SHP77 treated with DMSO at 0.1 percent for 48 hours (cell line): ENCODE measurements at places on chromosomes 3 and 15.

DNA sequence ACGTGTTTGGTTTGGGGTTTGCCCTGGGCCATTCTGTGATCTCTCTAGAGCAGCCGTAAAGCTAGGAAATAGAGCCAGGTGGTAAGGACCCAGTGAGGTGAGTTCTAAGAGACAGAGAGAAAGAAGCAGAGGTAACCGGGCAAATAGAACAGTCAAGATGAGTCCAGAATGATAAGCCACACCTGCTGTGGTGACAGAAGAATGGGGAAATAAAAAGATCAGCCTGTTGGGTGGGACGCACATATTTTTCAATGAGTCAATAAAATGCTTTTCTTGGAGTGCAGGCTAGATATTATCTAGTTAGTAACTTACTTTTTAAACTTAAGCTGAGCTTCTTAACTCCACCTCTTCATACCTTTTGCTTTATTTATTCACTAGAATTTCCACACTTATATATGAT, 135.0 kb downstream of the NFKBIZ start:
- DNase-seq: no peak

GRCh38 chr3:129824926-129825541, 68.5 kb downstream of the TMCC1 start:
- peak; percentile 9 for DNase-seq

- DNase-seq: no peak
Observed at GRCh38 chr3:131804565-131805133, 230.2 kb downstream of the CPNE4 start.

GRCh38 chr3:10468613-10469354, 36.6 kb downstream of the ATP2B2 start:
- peak; percentile 47 for DNase-seq

DNA sequence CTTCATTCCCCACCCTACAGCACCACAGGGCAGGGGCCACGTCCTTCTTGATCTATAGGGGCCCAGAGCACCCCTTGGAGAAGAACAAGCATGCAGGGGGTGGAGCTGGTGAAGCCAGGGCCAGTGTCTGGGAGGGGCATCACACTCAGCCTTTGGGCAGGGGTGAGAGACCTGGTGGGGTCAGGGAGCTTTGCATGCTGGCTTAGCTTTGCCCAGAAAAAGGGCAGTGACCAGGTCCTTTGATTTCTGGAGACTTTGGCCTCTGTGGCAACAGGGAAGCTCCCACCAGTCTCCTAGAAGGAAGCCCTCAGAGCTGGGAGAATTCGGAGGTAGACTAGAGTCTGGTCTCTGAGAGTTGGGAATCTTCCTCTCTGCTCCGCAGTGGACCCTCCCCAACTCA, 990 bp downstream of the ITIH4 start:
- no peak for DNase-seq

GRCh38 chr3:122754929-122755328, 38.7 kb downstream of the HSPBAP1 start:
- no peak for DNase-seq

DNA sequence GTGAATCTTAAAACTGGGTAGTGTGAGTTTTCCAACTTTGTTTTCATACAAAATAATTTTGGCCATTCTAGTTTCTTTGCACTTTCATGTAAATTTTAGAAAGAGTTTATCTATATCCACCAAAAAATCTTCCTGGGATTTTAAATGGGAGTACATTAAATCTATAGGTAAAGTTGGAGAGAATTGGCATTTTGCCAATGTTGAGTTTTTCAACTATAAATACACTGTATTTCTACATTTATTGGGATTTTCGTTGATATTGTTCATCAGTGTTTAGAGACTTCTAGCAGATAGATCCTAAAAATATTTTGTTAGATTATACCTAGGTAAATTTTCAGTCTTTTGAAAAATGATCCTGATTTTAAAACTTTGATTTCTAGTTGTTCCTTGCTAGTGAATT, 83.1 kb upstream of the CCDC54 start:
- DNase-seq: no peak

GRCh38 chr3:24829011-24829581, 334.4 kb upstream of the THRB start:
- no peak for DNase-seq

DNA sequence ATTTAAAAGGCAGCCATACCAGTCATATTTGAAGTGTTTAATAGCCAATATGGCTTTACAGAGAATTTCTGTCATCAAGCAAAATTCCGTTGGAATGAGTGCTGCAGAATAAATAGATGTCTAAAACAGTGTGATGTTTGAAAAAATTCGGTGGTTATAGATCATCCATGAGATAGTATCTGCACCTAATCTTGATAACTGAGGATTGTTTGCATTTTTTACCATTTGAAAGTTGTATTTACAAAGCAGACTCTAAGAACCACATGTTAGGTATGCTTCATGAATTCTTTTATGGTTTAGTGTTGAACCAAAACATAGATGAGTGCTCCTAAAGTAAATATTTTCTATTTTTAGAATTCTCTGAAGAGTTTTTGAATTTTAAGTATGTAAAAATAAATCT, 476.1 kb downstream of the NAALADL2 start:
- DNase-seq: no peak

- no peak for DNase-seq
Observed at GRCh38 chr15:100601163-100601562, 821 bp downstream of the LINS1 start.

GRCh38 chr15:50876989-50877360, 31.5 kb upstream of the AP4E1 start:
- peak; percentile 41 for DNase-seq

DNA sequence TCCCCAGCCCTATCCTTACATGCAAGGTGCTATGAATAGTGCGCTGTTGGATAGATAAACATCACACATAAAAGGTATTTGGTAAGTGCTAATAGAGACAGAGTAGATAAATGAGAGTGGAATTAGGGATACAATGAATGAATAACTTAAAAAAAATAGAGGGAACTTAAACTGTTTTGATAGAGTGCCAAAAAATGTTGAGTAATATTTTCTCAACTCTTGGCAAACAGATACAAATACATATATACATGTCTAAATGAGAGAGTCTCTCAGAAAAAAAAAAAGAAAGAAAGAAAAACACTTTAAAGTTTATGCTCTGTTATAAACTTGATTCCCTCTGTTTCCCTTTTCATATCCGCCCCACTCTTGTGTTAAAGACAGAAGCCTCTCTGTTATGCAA, 667.4 kb downstream of the ROBO2 start:
- no peak for DNase-seq

DNA sequence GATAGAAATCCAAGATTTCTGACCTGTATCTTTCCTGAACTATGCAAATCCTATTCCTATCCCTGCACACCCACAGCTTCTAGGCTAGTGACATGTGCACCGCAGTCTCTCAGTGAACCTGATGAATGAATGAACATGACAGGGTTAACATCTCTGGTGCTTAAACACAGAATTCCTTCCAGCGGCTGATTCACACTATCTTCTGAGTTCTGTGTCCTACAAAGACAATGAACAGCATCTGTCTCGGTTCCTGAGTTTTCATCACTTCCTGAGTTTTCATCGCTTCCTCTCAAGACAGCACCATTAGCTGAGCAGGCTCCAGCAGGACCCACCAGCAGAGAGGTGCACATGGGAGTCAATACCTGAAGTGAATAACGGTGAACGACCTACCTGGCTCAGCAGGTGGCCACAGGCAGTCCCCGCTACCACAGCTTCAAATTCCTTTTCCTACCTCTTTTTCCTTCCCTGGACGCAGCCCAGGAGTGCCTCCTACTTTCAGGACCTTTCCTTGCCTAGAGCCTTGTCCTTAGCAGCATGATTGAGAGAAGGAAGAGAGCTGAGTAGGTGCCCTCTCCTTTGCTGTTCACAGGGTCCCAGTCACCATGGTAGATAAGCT, 113.5 kb downstream of the IGF2BP2 start:
- DNase-seq: no peak

DNA sequence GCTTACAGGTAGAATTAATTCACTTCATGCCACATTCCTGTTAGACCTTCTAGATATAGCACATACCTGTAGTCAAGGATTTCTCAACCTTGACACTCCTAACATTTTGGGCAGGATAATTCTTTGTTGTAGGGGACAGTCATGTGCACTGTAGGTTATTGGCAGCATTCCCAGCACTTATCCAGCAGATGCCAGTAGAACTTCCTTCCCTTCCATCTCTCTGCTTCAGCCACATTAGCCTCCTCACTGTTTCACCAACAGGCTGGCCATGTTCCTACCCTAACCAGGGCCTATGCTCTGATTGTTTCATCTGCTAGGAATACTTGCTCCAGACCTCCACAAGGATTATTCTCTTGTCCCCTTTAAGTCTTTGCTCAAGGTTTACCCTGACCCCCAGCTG, 68.0 kb upstream of the STAC start:
- DNase-seq: no peak

DNA sequence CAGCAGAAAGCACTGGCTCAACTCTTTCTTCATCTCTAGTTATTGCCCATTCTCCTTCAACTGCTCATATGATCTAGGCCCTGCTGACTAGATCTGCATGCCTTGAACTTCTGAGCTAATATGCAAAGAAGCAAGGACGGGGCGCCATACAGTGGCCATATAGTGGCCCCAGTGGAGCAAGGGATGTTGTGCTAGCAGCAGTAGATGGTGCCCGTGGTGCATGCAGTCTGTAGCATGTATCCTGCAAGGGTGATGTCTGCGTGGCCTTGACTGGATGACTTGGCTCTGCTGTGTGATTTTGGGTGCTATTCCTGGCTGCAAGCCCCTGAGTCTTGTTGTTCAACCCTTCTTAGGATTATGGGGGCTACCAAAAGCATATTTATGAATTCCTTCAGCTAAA, 12.2 kb upstream of the NMD3 start:
- no peak for DNase-seq

GRCh38 chr3:54856271-54856670, 71.6 kb downstream of the LRTM1 start:
- no peak for DNase-seq

GRCh38 chr3:187167777-187168176, 28.5 kb upstream of the RPL39L start:
- DNase-seq: no peak

GRCh38 chr15:99981839-99982658, 248.8 kb upstream of the LYSMD4 start:
- DNase-seq: no peak

GRCh38 chr15:74664028-74664616, 31.7 kb downstream of the EDC3 start:
- no peak for DNase-seq

DNA sequence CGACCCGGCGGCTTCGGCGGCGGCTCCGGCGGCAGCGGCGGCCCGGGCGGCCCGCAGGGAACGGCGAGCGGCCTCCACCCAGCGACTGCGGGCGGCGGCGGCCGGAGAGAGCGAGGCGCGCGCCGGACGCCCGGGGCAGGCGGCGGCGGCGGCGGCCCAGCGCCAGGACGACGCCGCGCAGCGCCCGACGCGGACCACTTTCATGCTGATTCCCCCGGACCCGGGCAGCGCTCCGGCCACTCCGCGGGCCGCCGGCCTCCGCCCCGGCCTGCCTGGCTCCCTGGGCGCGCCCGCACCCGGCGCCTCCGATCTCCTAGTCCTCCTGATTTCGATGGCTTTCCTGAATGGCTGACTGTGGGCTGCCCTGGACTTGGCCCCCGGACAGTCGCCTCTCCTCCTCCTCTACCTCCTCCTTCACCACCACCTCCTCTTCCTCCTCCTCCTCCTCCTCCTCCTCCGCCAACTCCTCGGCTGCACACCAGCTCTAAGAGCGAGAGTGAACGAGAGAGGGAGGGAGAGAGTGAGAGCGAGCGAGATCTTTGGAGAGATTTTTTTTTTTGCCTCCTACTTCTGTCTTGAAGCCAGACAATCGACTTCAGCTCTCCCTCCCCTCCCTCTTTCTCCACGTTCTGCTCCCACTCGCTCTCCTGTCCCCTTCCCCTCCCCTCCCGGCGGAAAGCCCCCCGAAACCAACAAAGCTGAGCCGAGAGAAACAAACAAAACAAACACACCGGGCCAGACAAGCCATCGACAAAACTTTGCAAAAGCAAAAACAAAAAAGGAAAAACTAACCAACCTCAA, 844 bp downstream of the NR2F2 start:
- DNase-seq: no peak
